Astrocyte of the hippocampus (primary cell): ENCODE measurements at places on chromosomes 13 and 19.

GRCh38 chr13:38624822-38625221 lies 62.1 kb upstream of the FREM2 start:
- DNase-seq: no peak

- no peak for DNase-seq
These were observed 3.8 kb downstream of the COX6B2 start for GRCh38 chr19:55350620-55351315.

- no peak for DNase-seq
These were observed 11.4 kb downstream of the ALOX5AP start for GRCh38 chr13:30746791-30747190.

DNA sequence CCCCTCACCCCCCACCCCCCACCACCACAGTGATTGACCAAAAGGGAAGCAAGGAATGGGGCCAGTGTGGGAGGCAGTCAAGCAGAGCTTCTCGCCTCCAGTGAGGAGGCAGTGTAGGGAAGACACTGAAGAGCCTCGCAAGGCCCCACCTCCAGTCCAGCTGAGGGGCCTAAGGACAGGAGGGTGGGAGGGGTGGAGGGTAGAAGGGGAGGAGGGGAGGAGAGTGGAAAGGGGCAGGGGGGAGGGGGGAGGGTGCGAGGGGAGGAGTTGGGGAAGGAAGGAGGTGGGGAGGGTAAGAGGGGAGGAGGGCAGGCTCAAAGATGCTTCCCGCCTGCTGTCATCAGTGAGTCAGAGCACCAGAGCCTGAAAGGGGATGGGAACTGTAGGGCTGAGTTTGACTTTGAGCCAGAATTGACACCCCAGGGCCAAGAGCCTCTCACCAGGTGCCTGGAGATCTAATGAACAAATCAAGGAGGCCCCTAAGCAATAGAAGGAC lies 786.2 kb downstream of the UQCRFS1 start:
- DNase-seq: no peak

- DNase-seq: no peak
These were observed 162.3 kb downstream of the DACH1 start for GRCh38 chr13:71704656-71705055.

DNA sequence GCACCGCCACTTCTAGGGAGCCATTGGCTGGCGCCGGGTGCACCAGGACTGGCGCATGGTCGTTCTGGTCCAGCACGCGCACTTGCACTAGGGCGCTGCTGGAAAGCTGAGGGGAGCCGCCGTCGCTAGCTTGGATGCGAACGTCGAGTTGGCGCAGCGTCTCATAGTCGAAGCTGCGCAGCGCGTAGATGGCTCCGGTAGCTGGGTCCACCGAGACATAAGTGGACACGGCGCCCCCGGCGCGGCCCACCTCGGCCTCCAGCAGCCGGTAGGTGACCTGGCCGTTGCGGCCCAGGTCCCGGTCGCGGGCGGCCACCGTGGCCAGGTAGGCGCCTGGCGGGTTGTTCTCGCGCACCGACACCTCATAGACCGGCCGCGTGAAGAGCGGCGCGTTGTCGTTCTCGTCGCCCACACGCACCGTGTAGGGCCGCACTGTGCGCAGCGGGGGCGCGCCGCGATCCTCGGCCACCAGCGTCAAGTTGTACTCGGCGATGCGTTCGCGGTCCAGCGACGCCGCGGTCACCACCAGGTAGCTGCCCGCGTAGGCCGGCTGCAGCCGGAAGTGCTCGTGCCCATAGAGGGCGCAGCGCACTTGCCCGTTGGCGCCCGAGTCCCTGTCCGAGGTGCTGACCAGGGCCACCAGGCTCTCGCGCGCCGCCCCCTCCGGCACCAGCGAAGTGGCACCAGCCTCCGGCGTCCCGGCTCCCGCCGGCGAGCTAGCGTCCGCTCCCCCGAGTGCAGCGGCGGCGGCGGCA lies 1.7 kb downstream of the PCDH8 start:
- peak; percentile 86 for DNase-seq

DNA sequence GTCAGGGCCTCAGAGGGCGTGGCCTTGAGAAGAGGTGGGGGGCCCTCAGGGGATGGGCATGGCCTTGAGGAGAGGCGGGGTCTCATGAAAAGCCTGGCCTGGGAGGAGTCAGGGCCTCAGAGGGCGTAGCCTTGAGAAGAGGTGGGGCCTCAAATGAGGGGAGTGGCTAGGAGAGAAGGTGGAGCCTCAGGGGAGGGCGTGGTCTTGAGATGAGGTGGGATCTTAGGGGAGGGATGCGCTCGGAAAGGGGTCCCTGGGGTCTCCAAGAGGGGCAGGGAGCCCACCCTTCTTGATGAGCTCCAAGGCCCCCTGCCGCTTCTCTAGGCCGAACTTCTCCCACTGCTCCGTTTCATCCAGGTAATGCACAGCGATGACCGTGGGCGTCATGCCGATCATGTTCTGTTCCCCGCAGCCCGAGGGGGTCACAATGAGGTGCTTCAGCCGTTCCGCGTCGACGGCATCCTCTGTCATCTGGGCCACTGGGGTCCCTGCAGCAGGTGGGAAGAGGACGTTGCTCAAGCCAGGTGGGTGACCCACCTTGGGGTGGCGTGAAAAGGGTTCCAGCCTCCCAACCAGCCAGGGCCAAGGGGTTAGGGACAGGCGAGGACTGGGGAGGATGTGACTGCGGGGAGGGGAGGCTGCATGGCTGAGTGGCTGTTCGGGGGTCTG lies 24.3 kb upstream of the TNFSF14 start:
- no peak for DNase-seq

DNA sequence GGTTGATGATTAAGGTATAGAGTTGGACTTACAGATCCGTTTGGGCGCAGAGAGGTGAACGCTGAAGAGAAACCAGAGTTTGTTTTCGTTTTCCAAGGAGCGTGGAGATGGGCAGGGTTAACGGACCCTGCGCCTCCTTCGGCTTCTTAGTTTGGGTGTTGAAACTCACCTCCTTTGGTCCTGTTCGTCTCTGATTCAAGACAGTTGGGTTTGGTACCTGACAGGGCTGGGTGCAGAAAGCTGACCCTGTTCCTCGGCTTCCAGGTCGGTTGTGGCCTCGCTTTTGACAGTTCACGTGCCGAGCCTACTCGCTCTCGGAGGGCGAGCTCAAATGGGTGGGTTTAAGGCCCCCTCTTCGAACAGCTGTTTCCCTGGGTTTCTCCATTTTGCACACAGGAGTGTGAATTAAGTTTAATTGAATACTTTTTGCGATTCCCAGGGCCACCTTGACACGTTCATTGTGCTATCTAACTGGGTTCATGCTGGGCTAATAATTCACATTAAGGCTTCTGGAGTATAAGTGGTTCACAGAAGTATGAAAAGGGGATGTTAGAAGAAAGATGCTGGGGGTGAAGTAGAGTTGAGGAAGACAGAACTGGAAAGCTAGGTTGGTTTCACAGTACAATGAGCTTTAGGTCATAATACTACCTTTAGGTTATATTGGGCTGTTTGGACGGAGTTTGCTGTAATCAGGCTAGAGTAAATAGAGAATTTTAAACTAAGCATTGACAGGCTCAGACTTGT lies 638 bp downstream of the USPL1 start:
- peak; percentile 31 for DNase-seq

GRCh38 chr13:65609350-65609749 lies 1620.8 kb downstream of the PCDH9 start:
- no peak for DNase-seq

DNA sequence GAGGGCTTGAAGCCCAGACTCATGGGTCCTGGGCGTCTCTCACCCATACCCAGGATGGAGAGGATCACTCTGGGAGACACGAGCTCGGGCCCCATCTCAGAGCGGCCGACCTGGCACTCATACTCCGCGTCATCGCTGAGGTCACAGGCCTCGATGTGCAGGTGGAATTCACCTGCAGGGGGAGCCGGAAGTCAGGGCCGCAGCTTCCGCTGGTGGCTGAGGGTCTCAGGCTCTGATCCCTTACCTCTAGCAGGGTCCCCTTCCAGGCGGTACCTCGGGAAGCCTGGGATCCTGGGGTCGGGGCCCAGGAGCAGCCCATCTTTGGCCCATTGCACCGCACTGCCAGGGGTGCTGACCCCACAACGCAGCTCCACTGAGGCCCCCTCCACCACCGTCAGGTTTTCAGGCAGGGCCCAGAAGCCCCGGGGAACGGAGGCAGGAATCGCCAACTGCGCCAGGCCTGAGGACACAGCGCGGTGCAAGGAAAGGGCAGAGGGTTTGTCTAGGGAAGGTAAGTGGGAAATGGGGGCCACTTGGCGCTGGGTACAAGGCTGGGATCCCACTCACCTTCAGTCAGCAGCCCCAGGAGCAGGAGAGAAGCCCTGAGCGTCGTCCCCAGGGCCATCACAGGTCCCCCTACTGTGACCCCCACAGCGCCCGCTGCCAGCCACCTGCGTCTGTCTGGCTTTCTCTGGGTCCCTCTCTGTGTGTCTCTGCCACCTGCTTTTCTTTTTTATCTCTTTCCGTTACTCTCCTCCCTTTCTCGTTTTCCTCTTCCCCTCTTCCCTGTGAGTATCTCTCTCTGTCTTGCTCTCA lies 883 bp downstream of the NPHS1 start:
- DNase-seq: no peak

DNA sequence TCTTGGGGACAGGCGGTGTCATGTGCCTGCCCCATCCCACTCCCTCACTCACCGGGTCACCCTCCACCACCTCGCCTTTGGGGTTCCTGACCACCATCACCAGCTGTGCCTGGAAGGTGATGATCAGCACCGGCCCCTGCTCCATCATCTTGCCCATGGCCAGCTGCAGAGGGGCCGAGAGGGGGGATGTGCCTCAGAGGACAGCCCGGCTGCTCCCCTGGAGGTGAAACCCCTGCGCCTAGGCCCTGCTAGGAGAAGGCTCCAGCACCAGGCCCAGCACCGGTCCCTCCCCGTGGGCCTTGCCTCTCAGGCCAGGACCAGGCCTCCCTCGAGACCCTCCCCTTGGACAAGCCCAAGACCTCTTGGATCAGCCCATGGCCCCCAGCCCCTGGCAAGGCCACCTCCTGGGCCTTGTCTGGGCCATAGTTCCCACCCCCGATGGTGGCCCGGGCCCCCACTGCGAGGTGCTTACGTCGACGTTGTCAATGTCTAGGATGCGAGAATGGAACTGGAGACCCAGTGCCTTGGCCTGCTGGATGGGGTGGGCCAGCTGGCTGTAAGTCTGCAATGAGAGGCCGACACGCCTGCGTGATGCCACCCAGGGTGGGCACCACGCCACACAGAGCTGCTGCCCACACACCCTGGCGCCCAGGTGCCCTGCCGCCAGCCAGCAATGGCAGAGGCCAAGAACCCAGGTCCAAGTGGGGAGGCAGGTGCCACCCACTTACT lies 1.8 kb upstream of the CTXN1 start:
- no peak for DNase-seq

DNA sequence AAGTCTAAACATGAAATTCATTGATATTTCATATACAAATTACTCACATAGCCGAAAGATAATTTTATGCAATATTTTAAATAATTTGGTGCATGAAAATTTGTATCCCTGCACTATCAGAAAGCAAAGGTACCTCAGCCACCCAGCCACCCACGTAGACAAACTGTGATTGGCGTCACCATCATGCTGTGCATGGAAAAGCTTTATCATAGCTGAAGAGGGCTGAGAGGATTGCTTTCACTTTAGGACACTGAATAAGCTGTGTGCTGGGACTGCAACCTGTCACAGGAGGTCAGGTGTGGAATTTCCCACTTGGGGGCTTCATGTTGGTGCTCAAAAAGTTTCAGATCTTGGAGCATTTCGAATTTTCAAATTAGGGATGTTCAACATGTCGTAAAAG lies 96.3 kb downstream of the MYCBP2 start:
- no peak for DNase-seq

DNA sequence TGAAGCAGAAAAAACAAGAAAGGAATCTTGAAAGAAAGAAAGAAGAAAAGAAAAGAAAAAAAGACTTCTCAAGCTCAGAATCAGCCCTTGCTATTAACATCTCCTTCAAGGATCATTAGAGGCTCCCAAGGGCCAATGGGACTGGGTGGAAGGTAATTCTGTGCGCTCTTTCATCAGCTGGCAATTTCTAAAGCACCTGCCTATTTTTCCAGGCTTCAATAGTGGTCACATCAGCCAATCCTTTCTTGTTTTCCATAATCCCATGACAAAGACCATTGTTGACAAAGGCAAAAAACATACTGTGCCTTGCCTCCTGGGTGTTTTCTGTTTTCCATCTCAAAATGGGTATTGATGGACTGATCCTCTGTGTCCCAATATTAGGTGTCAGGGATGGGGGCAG lies 88.2 kb upstream of the TSC22D1 start:
- DNase-seq: no peak

DNA sequence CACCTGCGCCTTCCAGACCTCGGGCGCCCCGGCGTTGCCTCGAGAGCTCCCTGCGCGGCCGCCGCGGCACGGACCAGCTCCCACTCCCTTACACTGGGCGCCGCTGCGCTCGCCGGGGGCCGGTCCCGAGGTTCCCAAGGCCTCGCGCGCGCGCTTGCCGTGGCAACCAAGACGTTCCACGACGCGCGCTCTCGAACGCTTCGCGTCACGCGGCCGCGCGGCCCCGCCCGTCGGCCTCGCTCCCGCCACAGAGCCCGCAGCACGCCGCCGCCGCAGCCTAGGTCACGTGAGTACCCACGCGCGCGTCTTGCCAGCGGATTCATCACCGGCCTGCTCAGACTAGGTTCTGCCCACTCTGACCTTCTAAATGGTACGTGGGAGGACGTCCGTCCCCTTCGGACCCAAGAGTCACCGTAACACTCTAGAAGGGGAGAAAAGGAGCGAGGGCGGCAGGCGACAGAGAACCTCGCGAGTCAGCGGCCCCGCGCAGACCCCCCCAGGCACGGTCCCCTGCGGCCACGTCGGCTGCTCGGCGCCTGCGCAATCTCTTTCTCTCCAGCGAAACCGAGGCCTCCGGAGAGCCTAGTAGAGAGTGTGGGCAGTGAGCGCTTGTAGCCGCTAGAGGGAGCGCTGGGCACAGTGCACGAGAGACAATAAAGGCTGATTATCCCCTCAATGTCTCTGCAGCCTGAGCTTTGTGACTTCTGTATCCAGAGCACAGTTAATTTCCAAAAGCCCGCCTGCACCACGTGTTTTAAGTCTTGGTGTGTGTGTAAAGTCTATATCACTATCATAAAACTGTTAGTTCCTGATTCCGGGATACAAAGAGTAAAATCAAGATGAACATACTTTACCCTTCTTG lies at the start of gene SPART:
SPART (minus strand) TSS at position 173 of the 862 bp plus-strand sequence. CDS start 10,564 bp downstream, outside the sequence.
- peak; percentile 96 for DNase-seq

DNA sequence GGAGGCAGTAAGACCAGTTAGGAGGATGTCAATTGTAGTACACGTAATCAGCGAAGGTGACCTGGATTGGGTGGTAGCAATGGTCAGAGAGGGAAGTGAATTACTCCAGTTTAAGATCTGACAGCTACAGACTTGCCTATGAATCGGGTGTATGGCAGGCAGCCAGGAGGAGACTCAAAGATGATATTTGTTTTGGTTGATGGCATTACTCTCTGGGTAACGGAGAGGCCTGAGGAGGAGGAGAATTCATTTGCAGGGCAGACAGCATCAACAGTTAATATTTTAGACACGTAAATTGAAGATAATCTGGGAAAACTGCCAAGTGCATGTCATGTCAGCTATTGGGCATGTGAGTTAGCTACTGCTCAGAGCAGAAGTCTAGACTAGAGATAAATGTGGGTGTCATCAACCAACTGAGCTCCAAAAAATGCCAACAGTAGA lies 109.2 kb downstream of the SGCG start:
- peak; percentile 36 for DNase-seq
